ENCODE measurements at places on chromosomes 4 and X. TPM values are rescaled to one million over a fixed set of nuclear protein-coding genes. Genes with fewer than 3 reads are reported as not detected.

DRD5 gene
- total RNA-seq, result not detected

CLDN34 gene
- total RNA-seq, result not detected

RS1 gene
- not detected for total RNA-seq

IL15 gene
- total RNA-seq, result 12.6 TPM

ALAS2 gene
- not detected for total RNA-seq

DNA sequence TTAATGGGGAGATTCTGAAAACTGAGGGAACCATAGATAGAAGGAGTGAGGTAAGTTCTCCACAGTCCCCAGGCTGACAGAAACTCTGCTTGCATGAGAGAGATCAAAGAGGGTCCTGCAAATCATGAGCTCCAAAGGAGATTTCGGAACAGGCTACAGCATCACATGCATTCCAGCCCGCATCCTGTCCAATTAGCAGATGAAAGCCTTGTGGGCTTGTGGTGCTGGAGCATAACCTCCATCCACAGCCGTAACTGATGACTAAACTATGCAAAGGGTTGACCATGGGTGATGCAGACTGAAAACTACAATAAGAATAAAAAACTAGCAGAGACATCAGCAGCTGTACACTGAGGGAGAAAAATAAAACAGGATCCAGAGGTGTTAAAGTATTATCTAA, 654.5 kb downstream of the TLL1 start:
- no peaks in the 10 kb centered on the region for H3K4me1 ChIP-seq
- no peak overlapping the region for H3K4me3 ChIP-seq
- no peak overlapping the region for H3K27ac ChIP-seq
- H3K27me3 ChIP-seq, result no peaks in the 10 kb centered on the region
- no peaks in the 10 kb centered on the region for H3K36me3 ChIP-seq

GRCh38 chr4:183722731-183723560, 63.9 kb downstream of the TRAPPC11 start:
- no peak for DNase-seq
- H3K27ac ChIP-seq, result no peak overlapping the region
- peak overlapping the region; percentile 75 for H3K4me3 ChIP-seq
- H3K4me1 ChIP-seq, result peaks cover 3% of the 10 kb centered on the region

DNA sequence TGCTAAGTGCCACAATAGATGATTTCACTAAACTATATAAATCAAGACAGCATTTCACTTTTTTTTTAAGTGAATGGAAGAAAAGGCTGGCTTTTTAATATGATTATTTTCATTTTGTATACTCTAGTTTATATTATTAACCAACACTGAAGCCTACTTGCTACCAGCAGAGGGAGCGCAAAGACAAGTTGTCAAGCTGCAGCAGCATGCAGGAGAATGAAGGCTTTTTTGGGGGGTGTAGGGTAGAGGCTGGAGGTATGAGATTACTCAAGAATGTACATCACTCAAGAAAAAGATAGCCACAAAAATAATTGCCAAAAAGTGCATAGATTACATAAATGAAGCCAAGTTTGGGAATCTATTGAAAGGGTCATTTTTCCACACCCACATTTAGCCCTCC, 519.5 kb downstream of the FGF13 start:
- H3K4me1 ChIP-seq, result no peaks in the 10 kb centered on the region
- no peak for DNase-seq
- H3K27me3 ChIP-seq, result no peaks in the 10 kb centered on the region
- no peak overlapping the region for H3K27ac ChIP-seq
- H3K36me3 ChIP-seq, result no peaks in the 10 kb centered on the region
- H3K4me3 ChIP-seq, result no peak overlapping the region

DNA sequence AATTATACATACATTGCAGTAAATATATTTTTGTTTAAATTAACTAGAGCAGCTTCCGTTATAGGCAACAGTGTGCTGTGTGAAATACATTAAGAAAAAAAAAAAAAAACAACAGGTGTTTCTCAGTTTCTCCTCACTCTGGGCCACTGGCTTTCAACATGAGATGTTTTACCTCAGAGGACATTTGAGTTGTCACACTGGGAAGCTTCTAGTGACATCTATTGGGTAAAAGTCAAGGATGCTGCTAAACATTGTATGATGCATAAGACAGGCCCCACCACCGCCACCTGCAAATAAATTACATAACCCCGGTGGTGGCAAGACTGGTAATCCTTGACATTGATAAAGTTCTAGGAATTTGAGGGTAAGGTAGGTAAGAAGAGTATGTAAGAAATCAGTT, 1512.2 kb downstream of the C4orf33 start:
- no peak overlapping the region for H3K4me3 ChIP-seq
- no peaks in the 10 kb centered on the region for H3K36me3 ChIP-seq
- DNase-seq, result no peak
- H3K27ac ChIP-seq, result no peak overlapping the region
- H3K4me1 ChIP-seq, result no peaks in the 10 kb centered on the region

DNA sequence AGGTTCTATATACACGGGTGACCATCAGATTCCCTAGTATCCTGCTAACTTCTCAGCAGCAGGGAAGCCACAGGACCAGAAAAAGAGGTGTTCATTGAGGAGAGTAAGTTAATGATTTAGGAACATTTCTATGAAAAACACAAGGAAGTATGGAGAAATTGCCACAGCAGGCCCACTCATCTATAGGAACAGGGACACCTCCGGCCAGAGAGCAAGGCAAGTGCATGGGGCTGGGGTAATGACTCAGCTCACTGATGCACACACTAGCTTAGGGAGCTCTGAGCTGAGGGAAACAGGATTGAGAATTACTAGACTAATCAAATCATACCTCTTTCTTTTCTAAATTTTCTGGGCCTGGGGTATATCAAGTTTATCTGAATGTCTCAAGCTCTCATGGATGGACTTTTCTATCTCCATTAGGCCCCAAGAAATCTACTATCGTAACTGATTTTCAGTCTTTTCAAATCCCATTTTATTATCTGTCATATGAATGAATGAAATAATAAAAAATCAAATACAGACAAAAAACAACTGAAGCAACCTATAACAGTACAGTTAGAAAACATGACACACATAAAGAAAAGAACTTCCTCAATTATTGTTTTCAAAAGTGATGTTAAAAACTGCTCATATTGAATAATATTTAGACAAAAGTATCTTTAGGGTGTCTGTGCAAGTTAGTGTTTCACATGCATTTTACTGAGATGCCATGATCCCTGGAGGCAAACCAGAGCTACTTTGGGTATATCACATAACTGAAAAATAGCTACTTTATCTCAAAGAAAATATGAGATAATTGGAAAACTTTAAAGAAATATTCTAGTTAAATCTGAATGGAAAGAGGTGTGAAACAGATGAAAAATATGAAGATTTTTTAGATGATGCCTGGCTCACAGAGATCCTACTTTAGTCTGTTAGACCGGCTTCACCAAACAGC, 89.8 kb downstream of the FBXO8 start:
- DNase-seq, result no peak
- H3K4me1 ChIP-seq, result no peaks in the 10 kb centered on the region
- no peaks in the 10 kb centered on the region for H3K27me3 ChIP-seq
- no peaks in the 10 kb centered on the region for H3K36me3 ChIP-seq
- H3K4me3 ChIP-seq, result no peak overlapping the region

DNA sequence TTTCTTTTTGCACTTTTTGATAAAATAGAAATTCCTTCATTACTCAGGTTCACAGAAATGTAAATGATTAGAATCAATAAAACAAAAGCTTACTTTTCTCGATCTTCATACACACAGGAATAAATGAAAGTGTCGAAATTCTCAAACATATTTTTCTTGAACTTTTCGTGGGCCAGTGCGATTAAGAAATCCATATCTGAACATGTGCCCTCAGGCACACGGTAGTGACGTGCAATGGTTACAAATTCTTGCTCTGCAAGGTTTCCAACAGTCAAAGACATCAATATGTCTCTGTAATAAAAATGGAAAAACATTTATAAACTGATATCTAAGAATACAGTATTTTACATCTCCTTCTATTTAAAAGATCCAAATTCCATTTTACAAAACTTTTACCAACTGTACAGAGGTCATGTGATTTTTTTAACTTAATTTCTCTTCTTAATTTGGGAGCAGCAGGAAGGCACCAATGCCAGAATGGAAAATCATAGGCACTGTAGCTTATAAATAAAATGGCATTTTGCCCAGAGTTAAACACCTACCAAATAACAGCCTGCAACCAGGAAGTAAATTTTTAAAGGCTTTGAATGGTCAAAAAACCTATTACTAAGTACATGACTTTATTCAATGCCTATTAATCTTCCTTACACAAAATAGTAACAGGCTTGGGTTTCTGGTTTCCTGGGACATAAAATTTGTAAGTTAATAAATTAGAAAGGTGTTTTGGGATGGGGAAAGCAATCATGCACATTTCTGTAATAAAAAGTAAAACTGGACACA, 165.0 kb downstream of the EFHC2 start:
- H3K4me1 ChIP-seq, result no peaks in the 10 kb centered on the region
- no peak overlapping the region for H3K27ac ChIP-seq
- H3K36me3 ChIP-seq, result no peaks in the 10 kb centered on the region
- no peaks in the 10 kb centered on the region for H3K27me3 ChIP-seq

DNA sequence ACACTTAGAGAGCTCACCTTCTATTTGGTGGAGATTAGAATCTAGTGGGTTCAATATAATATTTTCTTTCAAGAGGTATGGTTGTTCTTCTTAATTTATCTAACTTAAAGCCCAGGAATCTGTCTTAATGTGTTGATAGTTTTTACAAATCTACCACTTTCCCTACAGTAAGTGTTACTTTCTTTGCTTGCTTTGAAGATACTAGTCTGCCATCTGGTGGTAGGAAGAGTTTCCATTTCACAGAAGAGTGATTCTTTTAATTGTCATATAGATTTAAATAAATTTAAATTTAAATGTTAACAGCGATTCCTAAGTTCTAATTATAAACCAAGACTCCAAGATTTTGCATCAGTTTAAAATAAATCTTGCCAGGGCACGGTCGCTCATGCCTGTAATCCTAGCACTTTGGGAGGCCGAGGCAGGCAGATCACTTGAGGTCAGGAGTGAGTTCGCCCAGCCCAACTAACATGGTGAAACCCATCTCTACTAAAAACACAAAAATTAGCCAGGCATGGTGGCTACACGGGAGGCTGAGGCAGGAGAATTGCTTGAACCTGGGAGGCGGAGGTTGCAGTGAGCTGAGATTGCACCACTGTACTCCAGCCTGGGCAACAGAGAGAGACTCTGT, 43.5 kb downstream of the NUDT9 start:
- no peaks in the 10 kb centered on the region for H3K4me1 ChIP-seq
- H3K27me3 ChIP-seq, result no peaks in the 10 kb centered on the region
- H3K4me3 ChIP-seq, result no peak overlapping the region
- H3K36me3 ChIP-seq, result no peaks in the 10 kb centered on the region

GRCh38 chrX:101417981-101418841, 10.2 kb downstream of the HNRNPH2 start:
- no peaks in the 10 kb centered on the region for H3K36me3 ChIP-seq
- peak overlapping the region; percentile 89 for H3K27ac ChIP-seq
- H3K4me1 ChIP-seq, result peaks cover 11% of the 10 kb centered on the region
- DNase-seq, result no peak

DNA sequence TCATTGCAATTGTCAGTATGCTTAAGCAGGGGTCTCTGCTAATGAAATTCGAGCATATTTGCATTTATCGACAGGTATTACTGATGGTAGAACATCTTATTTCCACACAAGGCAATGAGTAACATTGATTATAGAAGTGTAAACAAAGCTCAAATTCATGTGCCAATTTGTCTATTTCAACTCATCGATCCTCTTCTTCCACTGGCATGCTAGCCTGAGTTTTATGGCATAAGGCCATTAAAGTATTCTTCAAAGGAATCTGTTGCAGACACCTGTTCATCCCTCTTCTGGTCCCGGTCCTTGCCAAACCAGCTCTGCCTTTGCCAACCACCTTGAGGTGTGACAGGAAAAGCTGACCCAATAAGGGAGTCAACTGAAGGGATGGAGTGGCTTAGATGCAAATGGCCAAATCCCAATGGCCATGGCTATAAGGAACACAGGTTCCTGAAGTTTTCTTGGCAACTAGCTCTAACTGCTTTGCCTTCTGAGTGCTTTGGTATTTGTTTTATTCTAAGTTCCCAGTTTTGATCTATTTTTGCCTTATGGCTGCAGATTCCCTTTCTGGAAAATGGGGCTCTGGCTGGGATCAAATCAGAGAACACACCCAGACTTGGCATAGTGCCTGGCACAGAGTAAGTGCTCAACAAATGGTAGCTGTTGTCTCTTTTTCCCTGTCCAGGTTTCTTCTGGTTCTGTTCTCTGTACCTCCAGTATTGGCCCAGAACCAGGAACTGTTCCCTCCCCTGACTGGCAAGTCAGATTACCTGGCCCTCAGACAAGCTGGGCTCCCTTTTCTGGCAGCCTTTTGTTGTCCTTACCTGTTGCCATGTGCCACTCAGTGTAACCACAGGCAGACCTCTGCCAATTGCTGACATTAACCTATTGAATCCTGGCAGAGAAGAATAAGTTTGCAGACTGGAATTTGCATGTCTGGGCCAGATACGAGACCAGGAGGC, 63.1 kb downstream of the RTL9 start:
- no peaks in the 10 kb centered on the region for H3K36me3 ChIP-seq
- no peaks in the 10 kb centered on the region for H3K27me3 ChIP-seq
- peaks cover 13% of the 10 kb centered on the region for H3K4me1 ChIP-seq
- no peak overlapping the region for H3K4me3 ChIP-seq

DNA sequence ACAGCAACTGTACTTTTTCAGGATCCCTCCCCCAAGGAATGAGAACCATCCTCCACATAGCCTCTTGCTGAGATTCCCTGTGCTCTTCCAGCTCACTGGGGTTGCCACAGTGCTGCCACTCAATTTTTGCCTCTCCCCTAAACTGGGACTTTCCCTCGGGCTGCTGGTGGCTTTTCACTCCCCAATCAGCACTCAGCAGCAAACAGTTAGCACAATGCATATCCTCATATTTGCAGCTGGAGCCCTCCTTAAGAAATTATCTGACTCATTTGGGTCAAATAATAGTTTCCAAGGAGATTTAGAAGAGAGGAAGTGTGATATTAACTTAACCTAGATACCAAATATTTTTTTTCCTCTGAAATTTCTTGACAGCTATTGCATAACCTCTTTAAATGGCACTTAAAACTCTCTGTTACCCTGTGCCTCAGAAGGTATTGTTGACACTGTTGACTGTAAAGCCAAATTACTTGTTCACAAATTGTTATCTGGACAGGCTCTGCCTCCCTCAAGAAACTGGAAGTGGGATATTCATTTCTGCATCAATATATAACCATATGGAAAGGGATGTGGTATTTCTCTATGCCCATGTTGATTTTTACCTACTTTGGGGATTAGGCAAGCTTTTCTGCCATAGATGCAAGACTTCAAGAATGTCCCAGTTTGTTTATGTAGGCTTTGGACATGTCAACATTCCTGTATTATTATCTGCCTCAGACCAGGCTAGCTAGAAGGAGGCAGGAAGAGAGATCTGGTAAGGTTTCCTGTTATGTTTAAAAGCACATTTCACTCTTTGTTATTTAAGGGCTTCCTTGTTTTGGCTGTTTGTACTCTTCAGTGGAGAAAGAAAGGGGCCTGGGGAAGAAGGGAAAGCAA, 58.0 kb downstream of the SEPTIN11 start:
- H3K4me1 ChIP-seq, result peaks cover 29% of the 10 kb centered on the region
- H3K27me3 ChIP-seq, result no peaks in the 10 kb centered on the region
- H3K4me3 ChIP-seq, result no peak overlapping the region

GRCh38 chr4:91298156-91298700, 1005.5 kb upstream of the GRID2 start:
- no peaks in the 10 kb centered on the region for H3K36me3 ChIP-seq
- H3K27me3 ChIP-seq, result no peaks in the 10 kb centered on the region
- no peak overlapping the region for H3K27ac ChIP-seq
- no peaks in the 10 kb centered on the region for H3K4me1 ChIP-seq
- no peak for DNase-seq
- H3K4me3 ChIP-seq, result no peak overlapping the region

GRCh38 chr4:26237916-26238315, 82.9 kb upstream of the RBPJ start:
- H3K4me1 ChIP-seq, result peaks cover 15% of the 10 kb centered on the region
- H3K4me3 ChIP-seq, result no peak overlapping the region
- no peak for DNase-seq
- H3K27me3 ChIP-seq, result no peaks in the 10 kb centered on the region
- no peak overlapping the region for H3K27ac ChIP-seq

All from thoracic aorta (tissue), 2 donors.